ENCODE measurements at places on chromosomes 1 and 21.

GRCh38 chr1:201888282-201889089 lies at the start of gene SHISA4:
SHISA4 (plus strand) TSS chr1:201888898; CDS start chr1:201888995, 97 bp downstream.
- H3K27ac ChIP-seq = no peak within 1 kb of the TSS
- peak; percentile 44 for DNase-seq
- peaks cover 51% of the 10 kb centered on the region for H3K27me3 ChIP-seq
- peaks cover 15% of the 10 kb centered on the region for H3K4me1 ChIP-seq
- no peaks in the 10 kb centered on the region for H3K36me3 ChIP-seq

- peaks cover 7% of the 10 kb centered on the region for H3K36me3 ChIP-seq
- H3K27ac ChIP-seq = peak overlapping the region; percentile 92
- no peaks in the 10 kb centered on the region for H3K27me3 ChIP-seq
- peak; percentile 88 for DNase-seq
- peak overlapping the region; percentile 90 for H3K4me3 ChIP-seq
- peaks cover 96% of the 10 kb centered on the region for H3K4me1 ChIP-seq
These were observed 13.5 kb downstream of the ADAMTSL4 start for GRCh38 chr1:150562446-150563339.

- H3K4me1 ChIP-seq = peaks cover 10% of the 10 kb centered on the region
- DNase-seq = no peak
- H3K27me3 ChIP-seq = no peaks in the 10 kb centered on the region
- H3K4me3 ChIP-seq = no peak overlapping the region
These were observed 33.6 kb downstream of the CD58 start for GRCh38 chr1:116537040-116537831.

DNA sequence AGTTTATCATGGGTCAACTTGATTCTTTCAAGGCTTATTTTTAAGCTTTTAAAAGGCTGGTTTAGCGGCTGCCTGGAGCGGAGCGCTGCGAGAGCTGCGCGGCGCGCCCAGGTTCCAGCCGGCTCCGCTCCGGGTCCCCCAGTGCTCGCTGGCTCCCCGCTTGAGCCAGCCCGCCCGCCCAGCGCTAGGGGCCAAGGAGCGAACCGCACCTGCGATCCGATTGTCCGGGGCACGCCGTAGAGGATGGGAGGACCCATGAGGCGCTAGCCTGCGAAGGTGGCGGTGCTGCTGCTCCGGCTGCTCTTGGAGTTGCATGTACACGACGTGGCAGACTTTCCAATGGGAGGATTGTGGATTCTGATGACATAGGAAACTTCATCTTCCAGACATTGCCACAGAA lies 9.9 kb upstream of the CFHR4 start:
- H3K36me3 ChIP-seq = no peaks in the 10 kb centered on the region
- H3K27me3 ChIP-seq = no peaks in the 10 kb centered on the region
- H3K4me1 ChIP-seq = no peaks in the 10 kb centered on the region
- no peak overlapping the region for H3K4me3 ChIP-seq

DNA sequence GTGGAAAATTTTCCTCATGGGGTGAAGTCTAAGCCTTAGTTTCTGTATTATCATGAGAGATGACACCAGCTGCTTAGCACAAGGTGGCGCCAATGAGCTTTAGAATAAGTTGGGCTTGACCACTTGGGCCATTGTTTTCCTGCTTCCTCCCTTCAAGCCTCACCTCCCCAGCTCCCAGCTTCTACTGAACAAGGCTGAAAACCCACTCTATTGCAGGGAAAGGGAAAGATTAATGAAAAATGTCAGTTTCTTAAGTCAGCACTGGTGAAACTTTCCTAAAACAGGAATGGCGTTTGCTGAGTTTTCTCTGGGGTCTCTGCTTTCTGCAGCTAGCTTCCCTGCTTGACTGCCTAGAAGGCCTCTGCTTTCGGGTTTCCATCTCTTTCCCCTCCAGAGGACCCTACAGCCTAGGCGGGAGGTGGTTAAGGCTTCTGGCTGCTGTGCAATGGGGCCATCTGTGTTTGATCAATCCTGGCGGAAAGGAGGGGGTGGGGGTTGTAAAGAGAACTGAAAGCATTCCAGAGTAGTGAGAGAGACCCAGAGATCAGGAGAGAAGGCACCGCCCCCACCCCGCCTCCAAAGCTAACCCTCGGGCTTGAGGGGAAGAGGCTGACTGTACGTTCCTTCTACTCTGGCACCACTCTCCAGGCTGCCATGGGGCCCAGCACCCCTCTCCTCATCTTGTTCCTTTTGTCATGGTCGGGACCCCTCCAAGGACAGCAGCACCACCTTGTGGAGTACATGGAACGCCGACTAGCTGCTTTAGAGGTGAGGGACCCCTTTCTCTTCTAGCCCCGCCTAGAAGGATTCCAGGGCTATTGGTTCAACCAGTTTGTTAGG lies at the start of gene OLFML3:
TSS of gene OLFML3 (plus strand) at position 612 of the 840 bp plus-strand sequence. CDS start at position 655, 43 bp downstream.
- H3K4me3 ChIP-seq = no peak within 1 kb of the TSS
- H3K4me1 ChIP-seq = peaks cover 13% of the 10 kb centered on the region
- H3K36me3 ChIP-seq = peaks cover 18% of the 10 kb centered on the region
- no peak within 1 kb of the TSS for H3K27ac ChIP-seq
- no peaks in the 10 kb centered on the region for H3K27me3 ChIP-seq

DNA sequence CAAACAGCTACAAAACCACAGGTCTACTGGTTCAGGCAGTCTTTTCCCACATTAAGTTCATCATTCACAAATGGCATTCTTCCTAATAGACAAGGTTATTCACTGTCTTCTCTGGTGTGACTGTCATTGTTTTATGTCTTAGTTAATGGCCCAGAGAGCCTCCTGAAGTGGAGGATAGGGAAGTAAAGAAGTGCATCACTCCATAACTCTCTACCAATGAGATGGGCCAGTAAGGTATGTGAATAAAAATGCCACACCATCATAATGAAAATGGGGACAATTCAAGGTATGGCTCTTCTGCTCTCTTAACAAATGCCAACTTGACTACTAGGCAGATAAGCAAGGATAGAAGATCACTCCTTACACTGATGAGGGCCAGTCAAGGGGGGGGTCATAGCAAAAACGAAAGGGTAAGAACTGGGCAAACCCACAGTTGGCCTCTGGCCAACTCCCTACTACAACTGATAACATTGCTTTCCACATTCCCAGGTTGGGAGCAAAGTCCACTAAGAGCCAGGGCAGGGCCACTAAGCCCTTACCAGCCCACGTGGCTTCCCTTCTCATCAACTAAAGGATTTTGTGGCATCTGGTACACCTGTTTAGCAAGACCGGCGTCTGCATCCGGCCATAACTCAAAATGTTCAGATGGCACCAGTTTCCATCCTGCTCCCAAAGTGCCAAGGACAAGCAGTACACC lies 10.0 kb downstream of the PABPC4 start:
- DNase-seq = no peak
- H3K27ac ChIP-seq = no peak overlapping the region
- no peaks in the 10 kb centered on the region for H3K27me3 ChIP-seq
- H3K4me3 ChIP-seq = no peak overlapping the region
- peaks cover 7% of the 10 kb centered on the region for H3K4me1 ChIP-seq
- peaks cover 96% of the 10 kb centered on the region for H3K36me3 ChIP-seq

DNA sequence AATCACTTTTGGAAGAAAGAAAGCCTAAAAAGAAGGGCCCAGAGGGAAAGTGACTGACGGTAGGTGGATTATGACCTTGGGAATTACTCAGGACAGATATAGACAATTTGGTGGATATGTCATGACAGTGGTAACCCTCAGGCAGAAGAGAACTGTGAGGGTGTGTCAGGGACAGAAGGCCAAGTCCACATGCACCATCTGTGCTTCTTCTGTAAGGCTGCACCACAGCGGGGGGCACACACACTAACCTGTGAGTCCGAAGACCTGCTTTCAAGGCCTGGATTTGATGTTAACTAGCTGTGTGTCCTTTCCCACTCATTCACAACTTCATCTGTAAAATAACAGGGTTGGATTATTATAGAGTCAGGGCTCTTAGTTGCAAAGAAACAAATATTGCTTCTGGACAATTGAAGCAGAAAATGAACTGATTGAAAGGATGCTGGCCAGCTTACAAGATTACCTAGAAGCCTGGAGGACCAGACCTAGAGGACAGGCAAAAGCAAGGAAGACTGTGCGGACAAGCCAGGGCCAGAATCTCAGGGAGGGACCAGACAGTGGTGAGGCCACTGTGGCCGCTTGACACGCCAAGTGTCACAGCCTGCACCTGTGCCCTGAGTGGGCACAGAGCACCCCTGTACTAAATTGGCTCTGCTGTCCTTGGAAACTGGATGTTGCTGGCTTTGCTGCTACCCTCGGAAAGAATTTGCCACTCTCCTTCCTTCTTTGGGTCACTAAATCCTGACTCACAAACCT lies 34.7 kb upstream of the USP24 start:
- no peak overlapping the region for H3K27ac ChIP-seq
- no peak for DNase-seq
- no peaks in the 10 kb centered on the region for H3K36me3 ChIP-seq
- H3K27me3 ChIP-seq = no peaks in the 10 kb centered on the region
- no peak overlapping the region for H3K4me3 ChIP-seq

DNA sequence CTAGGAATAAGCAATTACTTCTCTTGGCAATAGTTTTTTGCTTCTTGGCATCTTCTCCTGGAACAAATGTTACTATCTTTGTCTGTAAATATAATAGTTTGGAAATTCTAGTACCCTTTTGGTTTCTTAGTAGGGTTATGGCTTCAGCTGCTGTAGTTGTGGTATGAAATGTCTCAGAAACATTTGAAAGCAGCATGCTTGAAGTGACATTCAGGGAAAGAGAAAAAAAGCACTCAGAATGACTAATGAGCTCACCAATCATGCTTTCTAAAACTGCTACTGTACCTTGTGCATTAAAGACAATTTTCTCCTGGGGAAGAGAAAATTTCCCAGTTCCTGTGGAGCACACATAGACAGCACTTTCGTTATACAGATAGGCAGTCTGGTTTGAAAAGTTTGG lies 21.0 kb downstream of the NUP133 start:
- no peak overlapping the region for H3K27ac ChIP-seq
- H3K4me3 ChIP-seq = no peak overlapping the region
- H3K4me1 ChIP-seq = no peaks in the 10 kb centered on the region
- DNase-seq = no peak
- H3K27me3 ChIP-seq = no peaks in the 10 kb centered on the region

- no peak overlapping the region for H3K4me3 ChIP-seq
- peaks cover 3% of the 10 kb centered on the region for H3K4me1 ChIP-seq
- no peaks in the 10 kb centered on the region for H3K27me3 ChIP-seq
- no peak for DNase-seq
- peaks cover 60% of the 10 kb centered on the region for H3K36me3 ChIP-seq
These were observed 5.1 kb upstream of the TMEM269 start for GRCh38 chr1:42779725-42780124.

GRCh38 chr1:41855713-41856112 lies 63.0 kb downstream of the HIVEP3 start:
- no peaks in the 10 kb centered on the region for H3K36me3 ChIP-seq
- DNase-seq = no peak
- no peak overlapping the region for H3K4me3 ChIP-seq

DNA sequence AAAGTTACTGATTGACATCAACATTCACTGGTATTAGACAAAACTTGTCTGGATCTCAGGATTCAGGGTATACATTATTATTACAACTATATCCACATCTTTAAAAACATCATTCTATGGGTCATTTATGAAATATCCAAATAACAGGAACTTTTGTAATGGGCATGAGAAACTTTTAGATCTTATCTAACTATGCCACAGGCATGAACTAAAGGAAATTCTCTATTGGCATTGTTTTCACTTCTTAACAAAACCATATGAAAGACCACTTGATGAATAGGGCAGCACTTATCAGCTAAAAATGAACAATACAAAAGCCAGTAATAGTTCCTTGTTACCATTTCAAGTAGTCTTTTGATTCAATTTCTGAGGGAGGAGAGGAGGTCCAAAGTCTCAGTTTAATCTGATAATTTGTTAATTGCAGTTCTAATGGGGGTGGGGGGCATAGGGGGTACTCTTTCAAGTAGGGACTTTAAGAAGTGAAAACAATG lies 30.8 kb upstream of the CPLANE2 start:
- DNase-seq = no peak
- H3K27ac ChIP-seq = no peak overlapping the region
- no peaks in the 10 kb centered on the region for H3K36me3 ChIP-seq
- no peaks in the 10 kb centered on the region for H3K4me1 ChIP-seq
- H3K27me3 ChIP-seq = no peaks in the 10 kb centered on the region
- H3K4me3 ChIP-seq = no peak overlapping the region

- no peak overlapping the region for H3K27ac ChIP-seq
- H3K36me3 ChIP-seq = no peaks in the 10 kb centered on the region
- H3K27me3 ChIP-seq = no peaks in the 10 kb centered on the region
- H3K4me3 ChIP-seq = no peak overlapping the region
- no peak for DNase-seq
- no peaks in the 10 kb centered on the region for H3K4me1 ChIP-seq
These were observed 16.2 kb downstream of the CDK18 start for GRCh38 chr1:205520709-205521108.

Measured in CD4-positive, alpha-beta T cell (primary cell).